ENCODE measurements at places on chromosomes 3 and 15.

GRCh38 chr3:88058306-88058580 is 562 bp downstream of the CGGBP1 start:
- DNase-seq = no peak

GRCh38 chr15:49758856-49759255 is 138.0 kb downstream of the DTWD1 start:
- DNase-seq = no peak

DNA sequence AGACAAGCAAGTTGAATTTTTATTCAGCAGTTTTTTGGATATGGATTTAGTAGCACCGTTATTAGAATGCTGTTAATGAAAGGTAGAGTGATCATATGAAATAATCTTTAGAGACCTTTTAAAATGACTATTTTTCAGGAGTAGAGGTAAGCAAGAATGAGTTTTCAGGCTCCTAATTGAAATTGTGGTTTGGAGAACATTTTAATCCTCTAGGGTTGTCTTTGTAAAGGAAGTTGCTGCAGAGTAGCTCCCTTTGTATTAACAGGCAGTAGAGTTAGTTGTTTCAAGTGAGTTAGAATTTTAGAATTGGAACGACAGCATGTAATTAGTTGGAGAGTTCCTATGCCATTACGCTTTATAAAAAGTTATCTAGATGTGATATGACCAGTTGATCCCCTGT is 27.2 kb upstream of the EDEM1 start:
- no peak for DNase-seq

DNA sequence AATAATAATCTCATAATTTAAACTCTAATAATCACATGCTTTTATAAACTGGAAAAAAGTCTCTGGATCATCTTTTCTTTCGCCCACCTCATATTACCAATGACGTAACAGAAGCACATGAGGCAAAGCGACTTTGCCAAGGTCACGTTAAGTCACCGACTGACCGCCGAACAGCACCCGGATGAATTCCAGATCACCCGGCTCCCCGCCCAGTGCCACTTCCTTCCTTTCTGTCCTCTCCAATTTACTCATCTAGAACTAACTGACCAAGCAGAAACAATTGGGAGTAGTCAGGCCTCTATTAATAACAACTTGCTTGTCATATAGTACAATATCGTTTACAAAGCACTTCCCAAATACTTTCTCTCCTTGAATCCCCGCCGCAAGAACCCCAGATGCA is 21.1 kb downstream of the FGF12 start:
- no peak for DNase-seq

GRCh38 chr3:178189854-178190253 is 346.4 kb upstream of the KCNMB2 start:
- DNase-seq = no peak

DNA sequence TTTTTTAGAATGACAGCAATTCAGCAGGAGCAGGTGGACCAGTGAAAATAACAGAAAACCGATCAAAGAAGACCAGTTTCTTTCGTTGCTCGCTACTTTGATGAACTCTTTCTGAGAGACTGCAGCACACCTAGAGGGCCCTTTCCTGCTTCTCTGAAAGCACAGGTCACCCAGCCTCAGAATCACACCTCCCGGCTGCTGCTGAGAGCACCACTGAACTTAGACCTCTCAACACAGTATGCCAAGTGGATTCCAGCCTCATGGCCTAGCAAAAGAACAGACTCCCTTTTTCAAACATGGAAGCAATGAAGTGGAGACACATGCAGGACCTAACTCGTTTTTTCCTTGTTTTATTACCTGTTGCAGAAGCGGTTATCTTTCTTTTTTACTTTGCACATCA is 13.9 kb upstream of the APH1B start:
- no peak for DNase-seq

DNA sequence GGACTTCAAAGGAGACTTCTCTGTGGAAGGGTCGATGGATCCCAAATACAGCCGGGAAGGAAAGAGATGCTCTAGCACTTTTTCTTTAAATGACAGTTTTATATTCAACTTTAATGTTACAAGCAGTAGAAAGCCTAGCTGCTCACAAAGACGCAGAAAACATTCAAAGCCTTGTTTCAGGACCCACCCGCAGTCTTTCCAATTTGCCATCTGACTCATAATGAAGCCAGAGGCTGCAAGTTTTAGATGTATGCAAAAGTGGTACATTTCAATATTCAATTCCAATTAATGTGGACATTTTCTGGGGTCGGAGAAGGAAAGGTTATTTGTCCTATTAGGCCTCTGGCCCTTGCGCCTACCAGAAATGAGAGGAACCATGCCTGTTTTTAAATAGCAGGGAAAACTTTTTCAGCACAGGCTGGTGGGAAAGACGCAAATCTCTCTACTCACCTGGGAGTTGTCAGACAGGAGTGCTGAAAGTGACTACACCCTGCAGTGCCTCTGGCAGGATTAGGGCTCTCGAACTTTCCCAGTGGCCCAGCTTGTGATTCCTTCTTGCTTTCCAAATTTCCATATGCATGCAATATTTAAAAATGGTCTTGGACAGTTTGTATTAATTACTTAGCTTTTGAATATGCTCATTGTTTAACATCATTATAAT is 117.4 kb upstream of the MBNL1 start:
- DNase-seq = no peak

DNA sequence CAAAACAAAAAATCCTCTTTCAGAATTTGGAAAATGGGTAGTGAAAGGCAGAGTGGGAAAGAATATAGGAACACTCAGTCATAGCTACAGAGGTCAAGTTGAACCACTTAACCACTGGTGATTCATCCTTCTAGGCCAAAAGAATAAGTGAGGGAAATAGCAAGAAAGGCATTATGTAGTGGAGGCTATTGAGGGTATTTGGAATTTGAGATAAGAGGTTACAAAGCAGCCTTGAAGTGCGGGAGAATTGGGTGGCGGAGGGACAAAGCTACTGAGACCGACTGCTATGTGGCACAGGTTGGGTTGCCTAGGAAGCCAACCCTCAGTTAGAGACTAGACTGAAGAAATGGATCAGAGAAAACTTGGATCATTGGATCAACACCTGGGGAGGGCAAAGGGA is 109.5 kb downstream of the SYNPR start:
- no peak for DNase-seq

GRCh38 chr3:151635905-151636304 is 97.8 kb upstream of the AADACL2 start:
- no peak for DNase-seq

GRCh38 chr3:196336319-196337145 is 1.7 kb downstream of the TM4SF19 start:
- DNase-seq = no peak

DNA sequence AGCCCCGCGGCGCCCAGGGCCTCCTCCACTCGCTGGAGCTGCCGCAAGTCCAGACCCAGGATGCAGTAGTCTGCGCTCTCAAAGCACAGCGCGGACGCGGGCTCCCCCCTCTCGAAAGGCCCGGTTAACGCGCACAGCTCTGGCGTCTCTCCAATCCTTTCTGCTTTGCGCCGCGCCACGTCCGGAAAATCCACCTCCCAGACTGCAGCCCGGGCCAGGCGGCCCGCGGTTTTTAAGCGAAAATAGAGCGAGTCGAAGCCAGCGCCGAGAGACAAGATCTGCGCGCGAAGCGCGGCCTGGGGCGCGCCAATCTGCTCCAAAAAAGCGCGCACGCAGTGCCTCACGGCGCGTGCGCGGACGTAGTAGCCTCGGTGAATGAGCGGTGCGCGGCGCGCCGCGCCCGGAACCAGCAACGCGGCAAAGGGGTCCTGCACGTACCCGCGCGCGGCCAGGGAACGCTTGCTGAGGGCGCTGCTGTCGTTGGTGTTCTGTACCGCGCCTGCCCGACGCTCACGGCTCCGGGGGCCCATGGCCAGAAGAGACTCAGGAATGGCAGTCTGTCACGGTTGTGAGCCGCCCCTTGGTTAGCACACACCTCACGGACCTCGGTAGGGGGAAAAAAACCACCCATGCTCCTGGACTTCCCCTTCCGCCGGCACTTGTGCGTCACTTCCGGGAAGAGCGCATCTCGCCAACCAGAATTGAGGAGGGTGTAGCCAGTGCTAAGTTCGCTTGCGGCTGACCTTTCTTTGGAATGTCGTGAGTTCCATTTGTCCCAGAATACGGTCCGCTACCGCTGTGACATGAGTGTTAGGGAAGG is at the start of gene LCMT2:
Gene LCMT2, minus strand, starts transcription at position 614 of the 820 bp plus-strand sequence. Its CDS starts 84 bp downstream, at position 530.
- DNase-seq = peak; percentile 98

DNA sequence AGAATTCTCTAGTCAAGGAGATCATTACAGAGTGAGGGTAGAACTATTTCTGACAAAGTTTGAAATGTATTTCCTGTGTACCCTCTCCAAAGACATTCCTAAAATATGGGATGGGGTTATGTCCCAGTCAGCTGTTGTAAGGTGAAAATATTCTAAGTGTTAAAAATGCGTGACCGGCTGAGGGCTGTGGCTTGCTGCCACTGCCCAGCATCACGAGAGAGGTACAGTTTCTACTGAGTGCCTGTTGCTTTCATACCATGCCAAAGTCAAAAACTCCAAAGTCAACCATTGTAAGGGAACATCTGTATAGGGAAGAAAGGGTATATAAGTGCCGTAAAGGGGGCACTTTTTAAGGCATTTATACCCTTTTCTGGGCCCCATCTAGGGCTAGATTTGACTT is 30.9 kb downstream of the MAP6D1 start:
- DNase-seq = no peak

DNA sequence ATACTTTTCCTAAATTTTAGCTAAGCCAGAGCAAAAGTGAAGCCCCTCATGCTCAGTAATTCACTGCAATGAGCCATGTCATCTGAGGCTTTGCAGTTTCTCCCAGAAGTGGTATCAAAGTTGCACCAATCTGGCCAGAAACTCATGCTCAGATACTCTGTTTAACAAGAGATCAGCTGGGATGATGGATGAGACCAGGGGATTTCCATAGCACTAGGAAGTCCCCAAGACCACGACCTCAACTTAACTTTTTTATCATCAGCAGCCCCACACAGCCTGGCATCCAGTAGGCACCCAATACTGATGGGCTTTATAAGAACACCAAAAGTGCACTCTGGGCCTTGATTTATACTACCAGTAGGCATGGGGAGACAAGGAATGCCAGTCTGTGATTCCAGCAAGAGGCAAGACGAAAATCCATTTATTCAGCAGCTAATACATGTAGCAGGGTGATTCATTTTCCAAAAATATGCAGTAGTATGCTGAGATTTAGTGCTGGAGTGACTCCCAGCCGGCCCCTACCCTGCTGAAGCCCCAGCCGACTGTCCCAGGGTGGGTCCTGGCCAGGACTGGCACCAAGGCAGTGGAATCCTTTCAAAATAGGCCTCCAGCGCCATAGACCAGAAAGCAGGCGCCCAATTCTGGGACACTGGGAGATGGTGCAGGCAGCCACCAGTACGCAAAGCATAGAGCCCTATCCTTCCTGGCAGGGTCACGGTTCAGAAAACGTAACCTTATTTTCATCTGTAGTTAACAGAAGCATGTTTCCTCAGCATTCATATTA is 612 bp upstream of the LDHAL6B start:
- DNase-seq = no peak

DNA sequence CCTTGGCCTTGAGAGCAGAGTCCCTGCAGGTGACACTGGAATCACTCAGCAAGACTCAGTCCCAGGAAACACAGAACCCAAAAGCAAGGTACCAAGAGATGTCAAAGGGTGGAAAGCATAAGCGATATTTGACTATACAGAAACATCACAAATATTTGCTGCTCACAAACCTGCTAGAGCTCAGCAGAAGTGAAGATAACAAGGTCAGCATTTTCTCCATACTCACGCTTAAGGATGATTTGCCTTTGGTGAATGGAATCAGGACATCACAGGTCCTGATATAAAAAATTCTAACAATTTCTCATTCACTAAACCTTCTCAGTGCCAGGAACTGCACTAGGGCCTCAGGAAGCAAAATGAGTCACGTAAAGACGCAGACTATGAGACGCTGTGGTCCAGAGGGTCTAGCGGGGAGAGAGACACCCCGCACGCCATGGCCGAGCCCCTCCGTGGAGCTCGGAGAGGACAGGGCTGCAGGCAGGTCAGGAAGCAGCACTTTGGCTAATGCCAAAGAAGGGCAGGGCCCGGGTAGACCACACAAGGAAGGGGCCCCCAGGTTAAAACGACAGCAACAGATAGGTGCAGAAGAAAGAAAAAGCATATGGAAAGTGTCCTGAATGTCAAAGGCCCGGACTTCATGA is 10.7 kb downstream of the PCSK6 start:
- no peak for DNase-seq

GRCh38 chr3:123527046-123527445 is 57.8 kb downstream of the HACD2 start:
- no peak for DNase-seq

DNA sequence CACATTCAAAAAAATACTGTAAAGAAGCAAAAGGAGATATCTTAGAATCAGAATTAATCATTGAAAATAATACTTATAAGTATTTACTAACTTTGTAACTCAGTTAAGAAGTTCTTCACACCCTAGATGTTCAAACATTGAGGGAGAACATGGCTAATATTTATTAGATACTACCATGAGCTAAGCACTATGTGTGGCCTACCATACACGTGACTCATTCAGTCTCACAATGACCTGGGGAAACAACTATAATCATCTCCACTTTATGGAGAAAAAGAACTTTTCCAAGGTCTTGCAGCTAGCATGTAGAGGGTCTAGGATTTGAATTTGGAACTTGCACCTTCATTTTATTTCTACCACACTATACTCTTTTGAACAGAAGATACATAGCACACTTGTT is 361.9 kb upstream of the CFAP20DC start:
- no peak for DNase-seq

DNA sequence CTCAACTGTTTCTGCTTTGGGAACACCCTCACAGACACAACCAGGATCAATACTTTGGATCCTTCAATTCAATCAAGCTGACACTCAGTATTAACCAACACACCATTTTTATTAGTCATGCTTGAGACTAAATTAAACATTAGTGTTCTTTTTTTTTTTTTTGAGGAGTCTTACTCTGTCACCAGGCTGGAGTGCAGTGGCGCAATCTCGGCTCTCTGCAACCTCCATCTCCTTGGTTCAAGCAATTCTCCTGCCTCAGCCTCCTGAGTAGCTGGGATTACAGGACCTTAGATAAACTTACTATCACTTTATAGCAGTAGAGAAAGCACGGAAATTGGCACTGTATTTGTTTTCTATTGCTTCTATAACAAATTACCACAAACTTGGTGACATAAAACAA is 2.0 kb upstream of the RAB11A start:
- DNase-seq = no peak

DNA sequence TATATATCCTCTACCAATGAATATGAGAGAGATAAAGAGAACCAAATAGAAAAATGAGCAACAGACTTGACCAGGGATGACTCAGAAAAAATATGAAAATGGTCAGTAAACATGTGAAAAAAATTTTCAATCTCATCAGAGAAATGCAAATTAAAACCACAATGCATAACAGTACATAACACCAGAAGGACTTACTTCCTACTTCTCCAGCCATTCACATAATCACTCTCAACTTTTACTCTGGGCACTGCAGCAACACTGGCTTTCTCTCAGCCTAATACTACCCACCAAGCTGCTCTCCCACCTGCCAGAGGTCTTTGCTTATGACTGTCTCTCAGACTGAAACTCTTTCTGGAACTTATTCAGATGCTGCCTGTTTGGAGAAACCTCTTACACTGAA is 49.4 kb downstream of the DPH6 start:
- DNase-seq = no peak
